Calu3 (cell line): ENCODE measurements at places on chromosomes 7 and 10. TPM values are rescaled to one million over a fixed set of nuclear protein-coding genes. Genes with fewer than 3 reads are reported as not detected.
A peak's percentile ranks its signal among the peaks of the same experiment; 100 is the strongest.

DNA sequence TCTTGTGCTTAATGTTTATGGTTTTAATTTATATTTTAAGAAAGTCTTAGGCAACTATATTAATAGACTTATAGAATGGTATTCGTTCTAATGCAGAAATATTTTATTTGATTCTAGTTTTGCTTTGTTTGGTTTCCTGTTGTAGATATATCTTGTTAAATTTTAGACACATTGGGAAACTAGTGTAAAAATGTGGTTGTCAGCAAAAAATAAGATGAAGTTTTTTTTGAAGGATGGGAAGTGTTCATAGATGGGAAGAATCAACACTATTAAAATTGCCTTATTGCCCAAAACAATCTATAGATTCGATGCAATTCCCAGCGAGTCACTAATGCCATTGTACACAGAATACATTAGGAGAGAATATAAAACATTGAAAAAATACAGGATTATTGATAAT, 278.9 kb downstream of the ZWINT start:
- no peak overlapping the region for H3K27ac ChIP-seq
- H3K36me3 ChIP-seq, result no peaks in the 10 kb centered on the region
- no peak for DNase-seq
- H3K4me3 ChIP-seq, result no peak overlapping the region

- peaks cover 33% of the 10 kb centered on the region for H3K27me3 ChIP-seq
- H3K36me3 ChIP-seq, result no peaks in the 10 kb centered on the region
- no peak overlapping the region for H3K27ac ChIP-seq
- no peak for DNase-seq
- peaks cover 3% of the 10 kb centered on the region for H3K4me1 ChIP-seq
Observed at GRCh38 chr7:3277604-3278572, 23.2 kb upstream of the SDK1 start.

- no peaks in the 10 kb centered on the region for H3K4me1 ChIP-seq
- H3K36me3 ChIP-seq, result peaks cover 11% of the 10 kb centered on the region
- no peak overlapping the region for H3K4me3 ChIP-seq
- DNase-seq, result no peak
- H3K27me3 ChIP-seq, result no peaks in the 10 kb centered on the region
Observed at GRCh38 chr10:21600804-21601433, 66.9 kb downstream of the MLLT10 start.

DNA sequence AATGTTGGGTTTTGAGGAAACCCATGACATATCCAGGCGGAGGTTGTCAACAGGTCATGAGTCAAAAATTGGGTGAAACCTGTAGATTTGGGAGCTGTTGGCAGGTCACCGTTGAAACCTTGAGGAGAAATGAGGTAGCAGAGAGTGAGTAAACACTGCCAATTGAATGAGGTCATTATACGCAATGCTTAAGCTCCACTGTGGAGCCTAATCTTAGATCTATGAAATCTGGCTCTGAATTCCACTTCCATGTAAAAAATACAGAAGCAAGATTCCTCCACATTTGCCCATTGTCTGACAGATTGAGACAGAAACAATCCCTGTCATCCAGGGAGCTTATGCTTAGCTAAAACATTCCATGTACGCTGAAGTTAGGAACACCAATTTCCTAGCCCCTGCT, 76.0 kb upstream of the IL6 start:
- no peak for DNase-seq
- H3K27ac ChIP-seq, result peak overlapping the region; percentile 78
- peaks cover 39% of the 10 kb centered on the region for H3K4me1 ChIP-seq
- H3K27me3 ChIP-seq, result no peaks in the 10 kb centered on the region
- no peak overlapping the region for H3K4me3 ChIP-seq
- no peaks in the 10 kb centered on the region for H3K36me3 ChIP-seq

Gene SLC16A9
- total RNA-seq, result 2.2 and 2.4 TPM in 2 replicates

Gene KAZALD1
- total RNA-seq, result 1.7 and 1.8 TPM in 2 replicates

Gene CPA4
- not detected in 2 replicates for total RNA-seq

- H3K4me3 ChIP-seq, result no peak overlapping the region
- peaks cover 80% of the 10 kb centered on the region for H3K27me3 ChIP-seq
- no peaks in the 10 kb centered on the region for H3K4me1 ChIP-seq
- H3K36me3 ChIP-seq, result no peaks in the 10 kb centered on the region
- H3K27ac ChIP-seq, result no peak overlapping the region
Observed at GRCh38 chr10:80699602-80700039, 161.9 kb downstream of the SH2D4B start.

DNA sequence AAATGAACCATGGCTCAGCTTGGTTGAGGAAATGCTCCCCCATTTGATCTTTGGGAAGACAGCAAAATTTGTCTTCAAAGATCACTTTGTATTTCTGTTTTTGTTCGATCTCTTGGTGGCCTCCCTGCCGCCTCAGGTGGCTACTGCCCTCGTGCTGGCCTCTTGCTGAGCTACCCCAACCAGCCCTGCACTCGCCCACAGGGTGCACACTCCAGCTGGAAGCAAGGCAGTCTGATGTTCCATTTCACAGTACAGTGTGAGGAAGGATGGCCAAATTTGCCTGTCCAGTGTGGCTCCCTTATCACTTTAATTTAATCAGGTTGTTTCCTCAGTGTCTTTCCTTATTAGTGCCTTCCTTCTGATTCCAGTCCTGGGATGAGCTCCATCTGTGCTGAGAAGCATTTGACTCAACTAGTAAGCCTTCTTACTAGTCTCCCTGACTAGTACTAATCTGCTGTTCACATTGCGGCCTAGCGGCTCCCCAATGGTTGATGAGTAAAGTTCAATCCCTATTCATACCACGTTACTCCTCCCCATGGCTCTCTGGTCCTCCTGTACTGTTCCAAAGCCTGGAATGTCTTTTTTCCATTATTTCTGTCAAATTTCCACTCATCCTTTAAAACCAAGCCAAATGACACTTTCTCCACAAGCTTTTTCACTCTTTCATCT, 8.2 kb downstream of the MYOF start:
- H3K27me3 ChIP-seq, result no peaks in the 10 kb centered on the region
- DNase-seq, result no peak
- peak overlapping the region; percentile 62 for H3K4me3 ChIP-seq
- peak overlapping the region; percentile 95 for H3K27ac ChIP-seq
- peaks cover 90% of the 10 kb centered on the region for H3K36me3 ChIP-seq

Gene MAGI2
- 0.52 and 0.64 TPM in 2 replicates for total RNA-seq

DNA sequence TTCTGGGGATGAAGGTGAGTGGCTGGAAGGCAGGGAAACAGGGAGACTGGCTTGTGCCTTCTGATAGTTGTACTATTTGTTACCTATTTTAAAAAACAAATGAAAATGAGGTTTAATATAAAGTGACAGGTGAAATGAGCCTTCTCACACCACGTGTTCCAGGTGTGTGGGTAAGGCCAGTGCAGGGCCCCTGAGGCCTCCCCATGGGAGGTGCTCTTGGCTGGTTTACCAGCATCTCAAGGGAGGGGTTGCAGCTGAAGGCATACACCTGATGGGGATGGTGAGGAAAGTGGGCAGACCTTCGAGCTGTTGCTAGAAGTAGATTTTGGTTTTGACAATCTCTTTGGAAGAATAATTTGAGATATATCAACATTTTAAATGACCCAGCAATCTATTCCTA, 103.6 kb downstream of the ARHGAP22 start:
- H3K4me1 ChIP-seq, result peaks cover 8% of the 10 kb centered on the region
- no peaks in the 10 kb centered on the region for H3K27me3 ChIP-seq
- no peak overlapping the region for H3K4me3 ChIP-seq
- no peak overlapping the region for H3K27ac ChIP-seq
- no peaks in the 10 kb centered on the region for H3K36me3 ChIP-seq
- no peak for DNase-seq

DNA sequence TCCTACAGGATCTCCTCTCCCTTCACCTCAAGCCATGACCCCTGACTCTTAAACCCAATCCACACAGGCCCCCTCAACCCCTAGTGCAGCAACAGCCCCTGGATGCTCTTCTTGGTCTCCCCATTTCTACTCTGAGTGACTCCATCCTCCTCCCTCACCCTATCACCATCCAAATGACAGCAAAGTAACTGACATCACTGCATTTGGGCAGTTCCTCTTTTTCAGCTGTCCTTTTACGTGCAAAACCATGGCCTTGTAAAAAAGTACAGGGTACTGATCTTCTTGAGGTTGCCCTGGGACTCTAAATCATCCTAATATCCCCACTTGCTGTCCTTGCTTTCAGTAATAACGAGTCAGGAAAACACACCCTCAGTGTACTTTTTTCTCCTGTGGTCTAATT, 454.9 kb downstream of the ADRA2A start:
- H3K4me3 ChIP-seq, result no peak overlapping the region
- no peaks in the 10 kb centered on the region for H3K4me1 ChIP-seq
- no peak for DNase-seq
- no peaks in the 10 kb centered on the region for H3K36me3 ChIP-seq
- H3K27me3 ChIP-seq, result no peaks in the 10 kb centered on the region

DNA sequence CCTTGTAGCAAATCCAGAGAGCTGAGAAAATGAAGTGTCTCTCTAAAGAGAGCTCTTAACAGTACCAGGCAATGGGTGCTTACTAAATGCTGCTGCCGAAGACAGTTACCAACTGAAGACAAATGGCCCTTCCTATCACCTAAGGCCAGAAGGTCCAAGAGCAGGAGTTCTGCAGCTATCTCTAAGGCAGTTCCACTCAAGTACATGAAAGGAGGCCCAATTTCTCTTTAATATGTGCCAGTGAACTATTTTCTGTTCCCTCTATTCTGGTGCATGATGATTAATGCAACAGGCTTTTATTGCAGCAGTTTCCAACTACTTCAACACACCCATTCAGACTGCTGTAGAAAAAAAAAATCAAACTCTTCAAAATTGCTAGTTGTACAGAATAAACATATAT, 122.5 kb downstream of the SLC25A13 start:
- H3K27ac ChIP-seq, result no peak overlapping the region
- H3K27me3 ChIP-seq, result no peaks in the 10 kb centered on the region
- H3K4me1 ChIP-seq, result no peaks in the 10 kb centered on the region
- H3K4me3 ChIP-seq, result no peak overlapping the region

GRCh38 chr10:4766454-4766853, 59.6 kb upstream of the AKR1E2 start:
- H3K27me3 ChIP-seq, result no peaks in the 10 kb centered on the region
- H3K36me3 ChIP-seq, result peaks cover 42% of the 10 kb centered on the region
- H3K4me1 ChIP-seq, result peaks cover 73% of the 10 kb centered on the region
- peak overlapping the region; percentile 44 for H3K4me3 ChIP-seq

- H3K4me3 ChIP-seq, result no peak overlapping the region
- no peaks in the 10 kb centered on the region for H3K36me3 ChIP-seq
- no peaks in the 10 kb centered on the region for H3K4me1 ChIP-seq
- DNase-seq, result no peak
- no peak overlapping the region for H3K27ac ChIP-seq
Observed at GRCh38 chr10:59601985-59602384, 107.7 kb downstream of the SLC16A9 start.

GRCh38 chr10:15211464-15211979, 43.0 kb upstream of the NMT2 start:
- peaks cover 18% of the 10 kb centered on the region for H3K27me3 ChIP-seq
- no peak overlapping the region for H3K27ac ChIP-seq
- no peak for DNase-seq
- H3K4me1 ChIP-seq, result no peaks in the 10 kb centered on the region
- H3K4me3 ChIP-seq, result no peak overlapping the region

DNA sequence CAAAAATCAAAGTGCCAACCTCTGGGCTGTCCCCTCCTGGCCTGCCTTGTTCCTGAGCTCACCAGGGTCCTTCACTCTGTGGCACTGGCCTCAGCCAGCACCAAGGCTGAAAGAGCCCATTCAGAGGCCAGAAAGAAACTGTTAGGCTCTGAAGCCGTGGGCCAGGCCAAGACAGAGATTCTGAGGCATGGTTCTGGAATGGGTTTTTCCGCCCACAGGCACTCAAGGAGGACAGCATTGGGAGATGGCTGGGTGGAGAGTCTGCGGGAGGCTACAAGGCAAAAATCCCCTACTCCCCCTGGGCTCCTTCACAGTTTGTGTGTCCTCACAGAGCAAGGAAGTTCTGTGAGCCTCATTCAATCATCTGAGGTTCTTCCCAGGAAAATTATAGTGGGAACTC, 31.7 kb downstream of the GRIFIN start:
- H3K27me3 ChIP-seq, result no peaks in the 10 kb centered on the region
- H3K4me3 ChIP-seq, result no peak overlapping the region
- H3K36me3 ChIP-seq, result peaks cover 21% of the 10 kb centered on the region
- H3K27ac ChIP-seq, result no peak overlapping the region
- H3K4me1 ChIP-seq, result peaks cover 17% of the 10 kb centered on the region

Gene PWWP2B
- 12.9 and 15.8 TPM in 2 replicates for total RNA-seq

Gene IL2RA
- not detected in 2 replicates for total RNA-seq

- no peaks in the 10 kb centered on the region for H3K4me1 ChIP-seq
- no peak overlapping the region for H3K4me3 ChIP-seq
- no peak overlapping the region for H3K27ac ChIP-seq
- no peaks in the 10 kb centered on the region for H3K36me3 ChIP-seq
- no peaks in the 10 kb centered on the region for H3K27me3 ChIP-seq
Observed at GRCh38 chr7:70585071-70585470, 546.9 kb upstream of the GALNT17 start.

DNA sequence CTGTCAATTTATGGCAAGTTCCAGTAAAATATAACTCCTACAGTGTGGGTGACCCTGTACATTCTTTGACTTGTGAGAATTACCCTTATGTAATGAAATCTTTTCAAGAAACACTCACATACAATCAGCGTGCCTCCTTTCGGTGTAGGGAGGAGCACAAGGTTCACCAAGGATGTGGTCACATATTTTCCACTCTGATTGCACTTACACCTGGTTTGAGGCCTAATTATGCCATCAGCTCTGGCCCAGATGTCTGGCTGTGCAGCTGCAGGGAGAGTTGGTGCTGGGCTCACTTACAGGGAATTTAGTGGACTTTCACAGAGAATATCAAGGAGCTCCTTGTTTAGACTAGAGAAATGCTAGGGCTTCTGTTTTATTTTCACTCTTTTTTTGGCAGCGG, 146.0 kb upstream of the STEAP4 start:
- H3K4me3 ChIP-seq, result no peak overlapping the region
- H3K4me1 ChIP-seq, result peaks cover 15% of the 10 kb centered on the region
- no peaks in the 10 kb centered on the region for H3K36me3 ChIP-seq
- H3K27me3 ChIP-seq, result no peaks in the 10 kb centered on the region
- no peak for DNase-seq
- no peak overlapping the region for H3K27ac ChIP-seq

DNA sequence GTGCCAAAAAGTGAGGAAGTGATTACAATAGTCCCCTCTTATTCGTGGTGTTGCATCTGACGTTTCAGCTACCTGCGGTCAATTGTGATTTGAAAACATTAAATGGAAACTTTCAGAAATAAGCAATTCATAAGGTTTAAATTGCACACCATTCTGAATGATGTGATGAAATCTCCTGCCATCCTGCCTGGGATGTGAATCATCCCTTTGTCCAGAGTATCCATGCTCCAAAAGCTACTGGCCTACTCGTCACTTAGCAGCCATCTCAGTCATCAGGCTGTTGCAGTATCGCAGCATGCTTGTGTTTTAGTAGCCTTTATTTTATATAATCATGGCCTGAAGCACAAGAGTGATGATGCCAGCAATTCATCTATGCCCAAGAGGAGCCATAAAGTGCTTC, 97.7 kb upstream of the CDCA7L start:
- H3K27ac ChIP-seq, result no peak overlapping the region
- peaks cover 54% of the 10 kb centered on the region for H3K27me3 ChIP-seq
- no peaks in the 10 kb centered on the region for H3K4me1 ChIP-seq
- DNase-seq, result no peak
- H3K36me3 ChIP-seq, result no peaks in the 10 kb centered on the region
- H3K4me3 ChIP-seq, result no peak overlapping the region

Gene MLLT10
- total RNA-seq, result 32.1 and 34.7 TPM in 2 replicates

GRCh38 chr10:111455776-111456426, 379.1 kb downstream of the ADRA2A start:
- H3K27ac ChIP-seq, result no peak overlapping the region
- no peaks in the 10 kb centered on the region for H3K27me3 ChIP-seq
- H3K36me3 ChIP-seq, result no peaks in the 10 kb centered on the region
- DNase-seq, result no peak

Gene CFAP70
- total RNA-seq, result 1.2 and 1.9 TPM in 2 replicates

- no peak for DNase-seq
- H3K27me3 ChIP-seq, result no peaks in the 10 kb centered on the region
- H3K4me3 ChIP-seq, result no peak overlapping the region
- H3K4me1 ChIP-seq, result no peaks in the 10 kb centered on the region
- no peak overlapping the region for H3K27ac ChIP-seq
Observed at GRCh38 chr7:78427209-78427608, 628.6 kb downstream of the PHTF2 start.
